ENCODE measurements at places on chromosomes 11 and 22. TPM values are rescaled to one million over a fixed set of nuclear protein-coding genes. Genes with fewer than 3 reads are reported as not detected.

Gene LGALS12
- polyA plus RNA-seq, result 0.12 TPM

Gene GLYATL1B
- polyA plus RNA-seq, result not detected

Gene OR51B4
- not detected for polyA plus RNA-seq

Gene SCGB1D2
- polyA plus RNA-seq, result 2.3 TPM

Gene KRTAP5-2
- polyA plus RNA-seq, result not detected

Gene UCP2
- 64.2 TPM for polyA plus RNA-seq

Gene PLAAT4
- polyA plus RNA-seq, result 9.5 TPM

Gene KAT5
- 64.9 TPM for polyA plus RNA-seq

Gene TTC36
- 1.1 TPM for polyA plus RNA-seq

Gene CARD16
- 1.6 TPM for polyA plus RNA-seq

Gene RBMXL2
- 0.12 TPM for polyA plus RNA-seq

Gene SAA4
- polyA plus RNA-seq, result not detected

Gene NRGN
- 12.0 TPM for polyA plus RNA-seq

Gene FAM180B
- polyA plus RNA-seq, result not detected

Gene SLC22A25
- not detected for polyA plus RNA-seq

Gene RTL10
- 21.8 TPM for polyA plus RNA-seq

Gene MYEOV
- 4.5 TPM for polyA plus RNA-seq

Gene GAL3ST3
- polyA plus RNA-seq, result 4.0 TPM

Gene CYP2D6
- 2.1 TPM for polyA plus RNA-seq
